T-helper 1 cell (primary cell): ENCODE measurements at places on chromosomes 4 and X.

GRCh38 chr4:80990851-80991250, 39.7 kb upstream of the BMP3 start:
- no peak for DNase-seq

DNA sequence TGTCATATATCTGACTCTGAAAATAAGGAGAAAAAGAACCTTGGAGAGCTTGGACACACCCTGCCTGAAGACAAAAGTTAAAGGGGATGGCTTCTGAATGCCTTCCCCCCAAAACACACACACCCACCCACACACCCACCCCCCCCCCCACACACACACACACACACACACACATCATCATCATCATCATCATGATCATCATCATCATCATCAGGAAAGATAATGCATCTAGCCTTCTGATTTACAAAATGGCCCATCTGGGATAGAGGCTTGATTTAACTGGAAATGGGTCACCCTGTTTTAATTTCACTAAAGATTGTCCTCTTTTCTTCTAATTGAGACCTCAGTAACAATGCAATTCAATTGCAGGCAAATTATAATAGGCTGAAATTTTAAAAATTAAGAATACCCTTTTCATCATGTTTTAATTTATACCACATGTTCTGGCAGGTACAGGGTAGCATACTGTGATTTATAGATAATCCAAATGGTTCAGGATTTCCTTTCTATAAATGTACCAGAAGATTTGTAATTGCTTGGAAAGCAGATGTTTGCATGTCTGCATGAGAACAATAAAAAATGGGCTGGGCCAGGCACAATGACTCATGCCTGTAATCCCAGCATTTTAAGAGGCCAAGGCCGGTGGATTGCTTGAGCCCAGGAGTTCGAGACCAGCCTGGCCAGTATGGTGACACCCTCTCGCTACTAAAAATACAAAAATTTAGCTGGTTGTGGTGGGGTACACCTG, 56.5 kb downstream of the TRIM2 start:
- no peak for DNase-seq

DNA sequence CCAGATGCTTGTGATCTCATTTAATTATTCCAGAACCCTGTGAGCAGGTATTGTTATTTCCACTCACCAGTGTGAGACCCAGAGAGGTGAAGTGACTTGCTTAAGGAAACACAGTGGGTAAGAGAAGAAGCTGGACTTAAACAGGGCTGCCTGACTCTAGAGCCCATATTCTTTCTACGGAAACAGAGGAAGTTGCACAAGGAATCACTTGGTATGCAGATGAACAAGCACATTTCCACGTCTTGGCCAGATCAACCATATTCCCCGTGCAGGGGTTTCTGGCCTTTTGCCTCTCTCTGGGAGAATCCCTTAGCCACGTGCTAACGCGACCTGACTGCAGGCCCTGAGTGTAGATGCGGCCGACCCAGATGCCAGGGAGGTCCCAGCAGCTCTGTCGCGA, 195.5 kb upstream of the ATP6AP2 start:
- DNase-seq = no peak

- no peak for DNase-seq
Measured at GRCh38 chrX:117511379-117511778, 605.2 kb downstream of the KLHL13 start.

GRCh38 chrX:107324493-107325310, 118.3 kb downstream of the DNAAF6 start:
- no peak for DNase-seq

DNA sequence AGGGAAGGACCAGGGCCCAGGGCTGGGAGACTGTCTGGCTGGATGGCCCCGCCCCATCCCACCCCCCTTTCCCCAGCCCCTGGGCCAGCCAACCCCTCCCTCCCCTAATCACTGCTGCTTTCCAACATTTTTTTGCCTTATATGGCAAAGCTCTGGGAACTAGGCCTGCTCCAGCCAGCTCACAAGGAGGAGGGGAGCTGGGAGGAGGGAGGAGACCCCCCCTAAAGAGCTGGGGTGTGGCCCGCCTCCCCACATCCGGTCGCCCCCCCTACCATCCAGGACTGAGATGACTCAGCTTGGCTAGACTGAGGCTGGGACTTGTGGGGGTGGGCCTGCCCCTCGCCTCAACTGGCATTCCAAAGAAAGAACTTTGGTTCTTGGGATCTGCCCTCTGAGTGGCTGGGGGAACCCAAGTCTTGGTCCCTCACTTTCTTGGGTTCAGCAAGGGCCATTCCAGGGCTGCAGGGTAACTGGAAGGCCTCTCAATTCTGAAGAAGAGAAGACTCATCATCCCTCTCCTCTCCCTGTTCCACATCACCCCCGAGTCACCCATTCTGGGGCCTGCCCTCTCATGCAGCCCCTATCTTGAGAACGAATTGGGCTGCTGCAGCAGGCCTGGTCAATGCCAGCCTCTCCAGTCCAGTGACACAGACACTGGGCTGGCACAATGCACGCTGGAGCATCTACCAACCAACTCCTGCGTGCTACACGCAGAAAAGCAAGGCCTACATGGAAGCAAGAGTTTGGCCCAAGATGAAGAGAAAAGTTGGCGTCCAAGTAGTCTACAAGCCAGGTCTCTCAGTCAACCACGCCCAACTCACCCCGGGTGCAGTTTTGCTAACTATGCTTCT, 4.8 kb downstream of the FLNA start:
- DNase-seq = peak; percentile 57

DNA sequence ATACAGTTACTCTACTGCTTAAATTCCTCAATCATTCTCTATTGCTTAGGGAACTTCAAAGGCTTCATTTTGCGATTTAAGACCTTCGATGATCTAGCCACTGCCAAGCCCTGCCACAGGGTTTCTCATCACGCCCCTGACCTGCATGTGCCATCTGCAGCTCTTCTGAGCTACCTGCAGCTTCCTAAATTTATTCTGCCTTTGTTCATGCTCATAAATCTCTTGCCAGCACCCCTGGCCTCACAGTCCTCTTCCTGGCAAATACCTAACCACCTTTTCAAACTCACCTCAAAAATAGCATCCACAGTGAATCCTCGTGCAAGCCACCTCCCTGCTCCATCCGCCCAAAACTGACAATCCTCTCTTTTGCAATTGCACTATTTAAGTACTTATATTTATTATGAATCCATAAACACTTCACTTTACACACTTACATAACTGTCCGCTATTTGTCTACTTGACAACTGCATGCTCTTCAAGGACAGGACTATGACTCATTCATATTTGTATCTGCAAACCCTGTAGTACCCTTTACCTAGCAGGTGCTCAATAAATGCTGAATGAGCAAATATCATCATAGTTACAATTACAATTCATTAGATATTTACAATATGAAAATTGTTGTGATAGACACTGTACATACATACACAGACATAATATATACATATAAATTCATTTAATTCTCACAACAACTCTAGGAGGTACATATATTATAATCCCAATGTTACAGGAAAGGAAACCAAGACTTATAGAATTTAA, 280.0 kb upstream of the RASGEF1B start:
- DNase-seq = no peak
